T-cell (primary cell): ENCODE measurements at places on chromosomes 7 and 10.

DNA sequence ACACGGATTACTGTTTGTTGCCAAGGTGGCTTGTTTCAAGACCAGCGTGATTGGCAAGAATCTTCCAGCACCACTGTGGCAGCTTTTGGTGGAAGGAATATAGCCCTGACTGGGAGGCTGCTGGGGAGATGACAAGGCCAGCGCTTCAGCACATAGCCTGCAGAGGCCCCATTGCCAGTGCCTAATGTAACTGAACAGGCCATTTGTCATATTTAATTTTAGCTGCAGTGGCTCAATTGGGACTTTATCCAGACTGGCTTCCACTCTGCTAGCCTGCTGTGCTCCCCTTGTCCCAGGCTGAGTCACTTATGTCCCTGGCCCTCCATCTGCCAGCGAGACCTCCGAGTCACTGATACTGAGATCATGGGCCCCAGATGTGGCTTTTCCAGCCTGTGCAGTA lies 483.1 kb downstream of the GALNT17 start:
- no peak for DNase-seq

- DNase-seq, result no peak
Observed at GRCh38 chr7:109549471-109550193, 980.0 kb downstream of the DNAJB9 start.

GRCh38 chr7:45104844-45105587 lies 6.5 kb downstream of the TBRG4 start:
- DNase-seq, result no peak

DNA sequence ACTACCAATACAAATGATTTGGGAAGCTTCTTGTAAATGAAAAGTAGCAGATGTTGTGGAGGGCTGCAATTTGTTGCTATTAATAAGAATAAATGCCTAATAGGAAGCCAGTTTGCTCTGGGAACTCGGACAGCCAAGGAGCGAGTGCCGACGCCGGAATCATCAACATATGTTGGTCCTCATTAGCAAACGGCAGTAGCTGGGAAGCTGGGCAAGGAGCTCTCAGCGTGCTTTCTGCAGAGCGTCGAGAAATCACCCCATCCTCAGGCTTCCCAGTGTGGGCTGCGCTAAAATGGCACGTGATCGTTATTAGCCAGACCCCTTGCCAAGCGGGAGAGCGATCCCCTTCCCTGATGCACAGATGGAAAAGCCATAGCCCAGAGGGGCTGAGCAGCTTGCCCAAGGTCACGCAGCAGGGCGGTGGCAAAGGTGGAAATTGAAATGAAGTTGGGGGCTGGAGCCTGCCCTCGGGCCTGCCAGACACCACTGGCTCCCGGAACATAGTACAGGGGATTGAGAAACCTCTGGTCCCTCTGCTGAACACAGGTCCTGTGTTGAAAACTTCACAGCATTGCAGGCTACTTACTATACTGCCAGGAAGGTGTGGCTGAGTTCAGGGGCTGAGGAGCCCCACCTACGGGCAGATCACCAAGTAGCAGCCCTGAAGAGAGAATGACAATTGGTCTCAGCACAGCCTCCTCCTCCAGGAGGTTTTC lies 326.9 kb downstream of the PLXNA4 start:
- DNase-seq, result no peak

- no peak for DNase-seq
Observed at GRCh38 chr7:132116369-132116768, 459.9 kb downstream of the PLXNA4 start.

DNA sequence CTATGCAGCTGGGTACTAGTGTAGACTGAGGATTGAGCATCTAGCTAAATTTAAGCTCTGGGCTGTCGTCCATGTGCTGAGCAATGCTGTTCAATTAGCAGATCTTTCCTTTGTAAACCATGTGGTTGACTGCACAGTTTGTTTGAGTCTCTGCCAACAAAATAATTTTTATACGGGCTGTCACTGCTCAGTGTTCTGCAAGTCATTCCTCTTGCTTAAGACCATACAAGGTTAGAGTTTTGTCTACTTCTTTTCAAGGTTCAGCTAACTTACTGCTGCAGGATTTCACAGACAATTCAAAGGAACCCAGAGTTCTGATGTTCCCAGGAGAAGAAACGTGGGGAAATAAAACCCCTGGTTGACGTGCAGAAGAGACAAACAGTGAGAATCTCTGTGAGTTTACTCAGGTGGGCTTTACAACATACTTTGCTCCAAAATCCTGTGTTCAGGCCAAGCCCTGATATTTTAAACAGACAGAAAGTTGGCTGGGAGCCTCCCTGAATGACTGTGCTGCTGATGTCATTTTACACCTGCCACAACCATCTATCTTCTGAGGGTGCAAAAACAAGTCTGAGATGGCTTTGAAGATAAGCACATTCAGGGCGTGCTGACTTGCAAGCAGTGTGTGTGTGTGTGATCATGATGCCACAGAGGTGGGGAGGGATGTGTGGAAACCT lies 177.1 kb upstream of the SVIL start:
- no peak for DNase-seq

- peak; percentile 13 for DNase-seq
Observed at GRCh38 chr10:119608316-119609155, 11.8 kb upstream of the TIAL1 start.

DNA sequence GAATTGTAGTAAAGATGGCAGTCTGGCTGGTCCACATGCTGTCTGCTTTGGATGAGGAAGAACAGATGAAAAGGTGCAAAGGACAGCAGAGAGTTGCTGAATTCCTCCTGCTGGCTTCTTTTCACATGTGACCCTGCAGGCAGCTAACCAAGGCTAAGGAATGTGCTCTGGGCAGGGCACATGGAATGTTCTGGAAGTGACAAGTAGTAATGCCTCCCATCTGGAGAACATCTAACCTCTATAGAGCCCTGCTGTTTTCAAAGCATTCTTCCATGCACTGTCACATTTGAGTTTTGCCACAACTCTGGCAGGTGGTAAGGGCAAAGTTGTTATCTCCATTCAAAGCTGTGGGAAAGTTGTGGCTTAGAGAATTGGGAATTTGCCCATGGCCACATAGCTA lies 208.8 kb downstream of the STK31 start:
- DNase-seq, result no peak

DNA sequence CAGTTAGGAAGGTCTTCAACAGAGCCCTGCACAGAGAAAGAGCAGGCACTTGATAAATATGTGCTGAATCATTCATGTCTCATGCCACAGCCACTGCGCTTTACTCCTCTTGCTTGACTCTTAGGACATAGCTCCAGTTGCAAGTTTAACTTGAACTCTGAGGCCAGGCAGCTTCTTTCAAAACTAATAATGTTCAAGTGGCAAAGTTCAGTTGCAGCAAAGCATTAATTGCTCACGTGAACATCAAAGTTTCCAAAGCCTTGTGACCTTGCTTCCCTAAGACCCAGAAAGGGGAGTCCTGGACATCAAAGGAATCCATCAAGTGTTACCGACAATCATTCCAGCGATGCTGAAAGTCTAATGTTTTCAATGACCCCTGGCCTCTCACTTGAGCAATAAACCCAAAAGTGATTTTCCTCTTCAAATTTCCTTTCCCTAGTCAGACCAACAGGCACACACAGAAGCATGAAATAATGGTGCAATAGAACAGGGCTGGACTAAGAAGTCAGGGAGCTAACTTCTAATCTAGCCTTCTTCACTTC lies 21.8 kb upstream of the TECTB start:
- no peak for DNase-seq

GRCh38 chr7:7867846-7868571 lies 100.6 kb upstream of the GLCCI1 start:
- DNase-seq, result no peak

GRCh38 chr10:113230011-113230610 lies 280.1 kb downstream of the TCF7L2 start:
- DNase-seq, result no peak

DNA sequence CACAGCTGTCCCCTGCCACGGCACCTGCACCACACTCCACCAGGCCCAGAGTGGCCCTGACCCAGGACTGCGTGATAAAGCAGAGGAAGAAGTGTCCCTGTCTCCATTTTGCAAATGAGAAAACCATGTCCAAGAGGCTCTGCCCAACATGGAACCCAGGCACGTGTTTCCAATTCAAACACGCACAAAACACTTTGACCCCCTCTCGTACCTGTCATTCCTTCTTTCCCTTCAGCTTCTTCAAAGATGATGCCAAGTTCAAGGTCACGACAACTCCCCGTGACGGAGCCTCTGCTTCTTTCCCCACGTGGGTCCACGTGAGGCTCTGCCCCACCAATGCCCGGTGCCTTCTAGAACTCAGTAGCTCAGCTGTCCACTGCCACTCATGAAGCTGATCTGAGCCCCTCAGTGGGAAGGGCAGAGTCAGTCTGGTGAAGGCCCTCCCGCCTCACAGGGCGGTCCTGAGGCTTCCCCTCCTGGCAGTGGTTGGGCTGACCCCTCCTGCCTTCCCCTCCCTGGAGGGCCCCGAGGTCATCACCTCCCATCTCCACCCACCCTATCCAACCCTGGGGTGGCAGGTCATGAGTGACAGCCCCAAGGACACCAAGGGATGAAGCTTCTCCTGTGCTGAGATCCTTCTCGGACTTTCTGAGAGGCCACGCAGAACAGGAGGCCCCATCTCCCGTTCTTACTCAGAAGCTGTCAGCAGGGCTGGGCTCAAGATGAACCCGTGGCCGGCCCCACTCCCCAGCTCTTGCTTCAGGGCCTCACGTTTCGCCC lies 19.0 kb downstream of the CALML5 start:
- DNase-seq, result no peak

DNA sequence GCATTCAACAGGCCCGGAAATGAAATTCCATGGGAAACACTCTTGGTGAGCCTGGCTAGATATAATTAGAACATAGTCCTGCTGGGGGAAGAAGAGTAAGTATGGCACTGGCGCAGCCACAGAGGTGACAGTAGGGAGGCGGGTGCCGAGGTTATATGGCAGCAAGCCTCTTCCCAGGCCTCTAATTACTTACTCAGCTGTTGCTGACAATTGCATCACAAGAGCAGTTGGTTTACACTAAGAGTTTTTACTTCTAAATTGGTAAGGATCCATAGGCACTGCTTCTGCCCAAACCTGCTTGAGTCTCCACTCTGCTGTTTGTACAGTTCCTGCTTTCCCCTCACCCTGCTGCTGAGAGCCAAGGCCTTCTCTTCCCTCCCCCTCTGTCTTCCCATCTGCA lies 93.3 kb upstream of the DUSP5 start:
- no peak for DNase-seq

DNA sequence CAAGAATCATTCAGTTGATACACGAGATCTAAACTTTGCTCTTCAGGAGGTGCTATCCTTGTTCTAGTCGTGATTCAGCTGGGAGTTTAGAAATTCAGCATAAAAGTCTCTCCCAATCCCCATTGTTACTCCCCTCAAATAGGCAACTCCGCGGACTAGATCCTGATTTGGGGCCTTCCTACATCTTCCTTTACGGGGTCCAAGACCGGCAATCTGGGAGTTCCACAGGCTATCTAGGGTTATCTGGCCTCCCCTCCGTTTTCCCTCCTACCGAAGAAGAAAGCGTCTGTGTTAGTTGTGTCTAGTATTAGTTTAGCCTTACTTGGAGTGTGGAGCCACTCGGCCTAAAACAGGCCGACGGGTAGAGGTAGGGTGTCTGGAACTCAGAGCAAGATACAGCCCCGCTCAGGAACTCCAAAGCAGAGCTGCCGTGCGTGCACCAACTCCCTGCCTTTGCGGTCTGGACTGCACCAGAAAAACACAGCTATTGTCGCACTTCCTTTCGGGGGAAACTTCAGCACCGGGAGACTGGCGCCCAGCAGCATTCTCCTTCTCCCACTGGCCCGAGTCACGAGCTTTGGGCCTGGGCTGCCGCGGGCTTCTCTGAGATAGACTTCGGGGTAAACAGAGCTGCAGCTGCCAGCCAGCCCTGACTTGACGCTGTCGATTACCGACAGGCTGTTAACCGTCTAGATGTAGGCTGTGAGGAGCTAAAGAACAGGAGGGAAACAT lies 1.5 kb upstream of the DLX5 start:
- DNase-seq, result no peak

DNA sequence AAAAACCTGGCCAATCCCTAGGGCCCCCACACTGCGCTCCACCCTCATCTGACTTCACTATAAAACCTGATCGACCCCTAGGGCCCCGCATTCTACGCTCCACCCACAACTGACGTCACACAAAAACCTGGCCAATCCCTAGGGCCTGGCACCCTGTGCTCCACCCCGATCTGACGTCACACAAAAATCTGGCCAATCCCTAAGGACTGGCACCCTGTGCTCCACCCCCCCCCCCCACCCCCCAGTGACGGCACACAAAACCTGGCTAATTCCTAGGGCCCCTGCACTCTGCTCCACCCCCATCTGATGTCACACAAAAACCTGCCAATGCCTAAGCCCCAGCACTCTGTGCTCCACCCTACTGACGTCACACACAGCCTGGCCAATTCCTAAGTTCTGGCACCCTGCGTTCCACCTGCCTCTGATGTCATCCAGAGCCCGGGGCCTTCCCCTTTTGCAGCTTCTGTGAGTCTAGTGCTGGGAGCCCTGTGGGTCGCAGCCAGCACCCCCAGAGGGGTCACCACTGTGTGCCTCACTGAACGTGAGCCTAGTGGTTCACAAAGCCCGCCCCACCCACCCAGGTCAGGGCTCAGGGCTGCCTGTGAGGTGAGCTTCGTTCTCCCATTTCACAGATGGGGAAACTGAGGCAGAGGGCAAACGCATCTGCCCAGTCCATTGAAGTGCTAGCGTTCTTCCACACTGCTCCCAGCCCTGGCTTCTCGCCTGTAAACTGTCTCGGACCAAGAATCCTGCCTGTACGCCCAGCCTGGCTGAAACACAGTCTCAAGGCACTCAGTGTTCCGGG lies 40.6 kb downstream of the MICALL2 start:
- DNase-seq, result no peak

DNA sequence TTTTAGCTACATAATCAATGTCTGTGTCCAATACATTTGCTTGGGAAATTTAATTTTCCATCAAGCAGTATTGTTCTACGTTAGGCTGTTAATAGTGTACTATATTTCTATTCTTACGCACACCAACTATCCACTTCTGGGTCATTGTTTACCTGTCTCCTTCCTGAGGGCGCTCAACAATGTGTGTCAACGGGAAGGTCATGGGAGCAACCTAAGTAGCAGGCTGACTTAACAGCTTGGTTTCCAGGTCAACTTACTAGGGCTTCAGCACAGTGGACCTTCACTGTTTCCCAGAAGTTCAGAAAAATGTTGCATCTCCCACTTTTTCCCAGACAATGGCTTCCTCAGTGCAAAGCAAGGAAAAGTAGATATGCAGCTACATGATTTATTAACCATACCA lies 13.7 kb downstream of the THSD7A start:
- DNase-seq, result no peak

DNA sequence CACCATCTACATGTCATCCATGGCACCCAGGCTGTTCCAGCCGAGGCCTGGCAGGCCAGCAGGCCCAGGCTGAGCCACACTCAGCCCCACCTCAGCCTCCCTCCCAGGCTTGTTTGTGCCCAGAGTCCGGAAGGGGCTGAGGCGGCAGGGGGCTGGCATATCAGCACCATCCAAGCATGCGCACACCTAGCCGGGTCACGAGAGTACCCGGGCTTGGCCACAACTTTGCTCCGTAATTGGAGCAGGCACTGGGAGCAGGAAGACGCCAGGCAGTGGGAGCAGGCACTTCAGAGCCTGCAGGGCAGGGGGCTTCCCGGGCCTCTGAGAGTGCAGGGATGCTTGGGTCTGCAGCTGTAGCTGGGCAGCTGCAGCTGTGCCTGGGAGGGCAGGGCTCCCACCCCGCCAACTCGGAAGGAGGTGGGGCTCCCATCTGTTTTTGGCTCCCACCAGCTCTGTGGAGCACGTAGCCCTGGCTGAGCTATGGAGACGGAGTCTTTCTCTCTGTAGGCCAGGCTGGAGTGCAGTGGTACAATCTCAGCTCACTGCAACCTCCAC lies 15.2 kb upstream of the TSPAN15 start:
- no peak for DNase-seq

- DNase-seq, result no peak
Observed at GRCh38 chr7:15335390-15335789, 226.4 kb downstream of the AGMO start.
